ENCODE measurements at places on chromosomes 12 and 14. TPM values are rescaled to one million over a fixed set of nuclear protein-coding genes. Genes with fewer than 3 reads are reported as not detected.
A peak's percentile ranks its signal among the peaks of the same experiment; 100 is the strongest.

The PTPRQ gene
- total RNA-seq: not detected

- DNase-seq: no peak
Measured at GRCh38 chr12:74849801-74850200, 312.2 kb downstream of the ATXN7L3B start.

DNA sequence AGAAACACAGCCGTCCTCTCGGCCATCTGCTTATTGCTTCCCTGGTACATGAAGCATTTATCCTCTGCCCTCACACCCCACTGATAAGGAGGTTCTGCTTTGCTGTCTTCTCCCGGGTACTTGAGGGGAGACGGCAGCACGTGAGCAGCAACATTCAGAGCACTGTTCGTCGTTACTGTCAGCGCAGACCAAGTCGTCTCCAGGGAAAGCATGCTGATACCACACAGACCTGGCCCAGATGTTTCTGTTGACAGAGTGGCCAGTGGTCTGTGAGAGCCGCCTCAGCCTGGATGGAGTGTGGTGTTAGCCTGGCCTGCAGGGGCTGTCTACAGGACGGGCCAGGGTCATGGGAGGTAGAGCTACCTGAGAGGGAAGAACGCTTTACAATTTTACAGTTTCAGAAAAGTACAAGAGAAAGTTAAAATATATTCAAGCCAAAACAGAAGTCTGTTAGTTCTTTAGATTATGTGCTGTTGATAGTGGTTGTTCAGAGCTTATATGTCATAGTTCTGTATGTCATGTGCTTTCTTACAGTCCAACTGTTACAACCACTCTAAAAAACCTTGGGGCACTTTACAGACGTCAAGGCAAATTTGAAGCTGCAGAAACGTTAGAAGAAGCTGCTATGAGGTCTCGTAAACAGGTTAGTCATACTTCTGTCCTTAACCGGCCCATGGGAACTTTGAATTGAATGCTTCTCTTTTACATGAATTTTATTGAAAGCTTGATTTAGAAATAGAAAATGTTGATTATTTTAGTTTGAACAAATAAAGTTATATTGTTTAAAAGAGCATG is 38.2 kb downstream of the XRCC3 start:
- DNase-seq: no peak

The KRT1 gene
- not detected for total RNA-seq

- DNase-seq: no peak
Measured at GRCh38 chr14:65943916-65944410, 531.4 kb downstream of the FUT8 start.

The SLC10A1 gene
- not detected for total RNA-seq

DNA sequence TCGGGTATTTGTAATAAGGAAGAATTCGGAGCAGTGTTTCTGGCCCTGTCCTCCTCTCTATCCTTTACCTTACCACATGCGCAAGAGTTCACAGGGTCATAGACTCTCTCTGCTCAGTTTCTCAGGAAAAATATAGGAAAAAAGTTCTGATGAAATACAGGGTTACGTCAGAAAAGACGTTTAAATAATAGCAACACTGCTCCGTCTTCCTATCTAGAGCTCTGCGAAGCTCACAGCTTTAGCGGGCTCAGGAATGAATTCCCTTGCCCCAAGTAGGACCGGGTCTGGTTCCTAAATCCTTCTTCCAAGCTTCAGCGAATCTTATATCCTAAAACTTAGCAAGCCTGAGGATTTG is 365 bp downstream of the CCDC59 start:
- no peak for DNase-seq

GRCh38 chr12:67998379-67998778 is 9.1 kb downstream of the IFNG-AS1 start:
- DNase-seq: no peak

GRCh38 chr14:54597795-54598443 is 31.0 kb downstream of the SAMD4A start:
- no peak for DNase-seq

The KRT71 gene
- total RNA-seq: not detected

The TMEM119 gene
- not detected for total RNA-seq

DNA sequence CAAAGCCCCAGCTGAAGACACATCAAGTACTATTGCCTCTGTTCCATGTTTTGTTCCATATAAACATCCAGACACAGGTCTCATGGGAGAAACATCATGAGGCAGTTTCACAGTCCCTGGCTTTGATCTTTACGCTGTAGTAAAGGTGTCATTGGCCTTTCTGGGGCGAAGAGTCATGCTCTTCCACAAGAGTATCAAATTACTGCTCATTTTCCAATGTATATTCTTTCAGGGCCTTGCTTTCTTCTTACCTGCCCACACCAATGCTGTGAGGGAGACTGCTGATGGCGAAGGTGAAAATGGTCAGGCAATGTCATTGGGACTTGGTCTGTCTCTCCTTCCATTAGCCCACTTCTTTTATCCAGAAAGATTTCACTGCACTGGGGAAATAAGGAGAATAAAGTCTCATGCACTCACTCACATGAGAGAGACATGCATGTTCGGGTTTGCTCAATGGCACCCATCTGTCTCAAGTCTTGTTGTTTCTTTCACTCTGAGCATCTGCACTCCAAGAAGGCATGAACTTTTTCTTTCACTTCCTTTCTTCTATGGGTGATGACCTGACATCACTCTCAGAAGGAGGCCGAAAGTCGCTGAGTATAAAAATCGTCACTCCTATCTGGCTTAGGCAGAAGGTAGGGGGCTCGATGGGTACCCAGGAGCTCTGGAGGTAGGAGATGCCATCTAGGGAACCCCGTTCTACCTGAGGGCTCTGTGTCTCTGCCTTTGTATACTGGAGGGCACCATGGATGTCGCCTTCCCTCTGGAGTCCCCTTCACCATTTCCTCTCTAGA is 1.3 kb upstream of the JDP2 start:
- peak; percentile 79 for DNase-seq

GRCh38 chr14:54643696-54644176 is 76.8 kb downstream of the SAMD4A start:
- DNase-seq: no peak

The NAB2 gene
- 49.0 TPM for total RNA-seq

DNA sequence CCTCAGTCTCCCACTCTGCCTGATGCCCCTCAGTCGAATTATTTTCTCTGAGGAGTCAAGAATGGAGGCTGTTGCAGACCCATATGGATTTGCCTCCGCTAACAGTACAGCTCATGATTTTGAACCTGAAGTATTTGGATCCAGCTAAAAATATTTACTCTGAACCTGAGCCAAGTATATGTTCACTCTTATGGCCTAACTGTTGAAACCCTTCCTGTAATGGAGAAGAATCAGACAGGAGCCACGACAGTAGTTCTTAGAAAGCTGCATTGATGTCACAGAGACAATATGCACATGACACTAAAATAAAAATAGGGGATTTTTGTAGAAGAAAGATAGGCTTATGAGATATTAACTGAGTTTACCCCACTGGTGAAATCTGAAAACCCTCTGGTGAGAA is 1128.3 kb upstream of the FLRT2 start:
- no peak for DNase-seq

DNA sequence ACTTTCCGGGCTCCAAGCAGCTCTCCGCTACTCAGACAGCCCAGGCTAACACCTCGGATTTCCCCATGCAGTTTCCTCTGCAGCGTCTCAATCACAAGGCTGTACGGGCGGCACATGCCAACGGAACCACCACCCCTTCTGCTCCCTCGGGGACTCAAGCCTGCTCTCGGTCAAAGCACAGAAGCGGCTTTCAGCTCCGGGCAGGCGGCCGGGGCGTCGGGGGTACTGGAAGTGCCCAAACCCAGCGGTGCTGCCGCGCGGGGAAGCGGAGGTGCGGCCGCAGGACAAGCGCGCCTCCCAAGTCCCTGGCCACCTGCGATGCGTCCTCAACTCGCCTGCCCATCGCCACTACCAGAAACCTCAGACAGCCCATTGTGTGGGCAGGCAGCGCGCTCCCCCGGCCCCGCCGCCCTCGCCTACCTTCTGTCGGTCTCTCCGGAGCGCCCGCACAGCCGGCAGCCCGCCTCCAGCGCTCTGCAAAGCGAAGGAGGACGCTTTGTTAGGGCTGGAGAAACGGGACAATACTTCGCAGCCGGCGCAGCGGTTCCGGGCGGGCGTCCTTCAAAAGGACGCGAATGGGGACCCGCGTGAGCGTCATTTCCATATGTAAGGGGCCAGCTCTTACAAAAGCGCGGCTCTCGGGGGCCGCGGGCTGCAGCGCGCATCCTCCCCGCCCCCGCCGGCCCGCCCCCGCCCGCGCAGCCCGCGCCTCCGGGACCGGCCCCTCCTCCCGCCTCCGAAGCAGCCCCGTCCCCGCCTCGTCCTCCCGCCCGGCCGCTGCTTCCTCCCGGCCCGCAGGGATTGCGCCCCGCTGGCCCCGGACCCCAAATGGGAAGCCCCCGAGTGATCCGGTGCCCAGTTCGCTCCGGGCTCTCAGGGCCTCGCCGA is 674 bp downstream of the NIN start:
- peak; percentile 91 for DNase-seq

DNA sequence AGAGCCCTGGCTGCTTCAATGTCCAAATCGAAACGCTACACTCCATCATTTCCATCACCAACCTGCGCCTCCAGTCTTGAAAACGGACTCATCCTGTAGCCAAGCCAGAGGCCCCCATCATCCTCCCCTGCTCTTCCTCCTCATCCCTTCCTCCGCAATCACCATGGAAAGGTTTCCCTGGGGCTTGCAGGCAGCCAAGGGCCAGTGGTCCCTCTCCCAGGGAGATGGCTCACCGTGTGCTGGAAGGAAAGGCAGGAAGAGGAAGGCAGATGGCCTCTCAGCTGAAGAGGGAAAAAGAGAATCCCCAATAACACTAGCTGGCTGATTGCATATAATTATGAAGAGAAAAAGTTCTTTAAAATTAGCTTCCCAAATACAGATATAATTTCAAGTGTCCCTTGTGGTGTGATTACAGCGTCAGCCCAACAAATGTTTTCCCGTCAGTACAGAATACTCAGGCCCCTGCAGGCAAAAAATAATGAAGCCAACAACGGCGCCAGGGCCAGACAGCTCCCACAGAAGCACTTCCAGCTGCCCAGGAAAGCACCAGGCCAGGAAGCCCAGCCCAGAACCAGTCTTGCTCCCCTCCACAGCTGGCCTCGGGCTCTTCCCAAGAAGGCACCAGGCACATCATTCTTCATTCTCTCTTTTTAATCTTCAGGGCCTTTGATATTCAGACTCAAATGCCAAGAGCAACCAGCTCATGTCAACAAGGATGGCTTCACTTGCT is 24.7 kb downstream of the ITPK1 start:
- no peak for DNase-seq

The CLEC12A gene
- total RNA-seq: not detected

DNA sequence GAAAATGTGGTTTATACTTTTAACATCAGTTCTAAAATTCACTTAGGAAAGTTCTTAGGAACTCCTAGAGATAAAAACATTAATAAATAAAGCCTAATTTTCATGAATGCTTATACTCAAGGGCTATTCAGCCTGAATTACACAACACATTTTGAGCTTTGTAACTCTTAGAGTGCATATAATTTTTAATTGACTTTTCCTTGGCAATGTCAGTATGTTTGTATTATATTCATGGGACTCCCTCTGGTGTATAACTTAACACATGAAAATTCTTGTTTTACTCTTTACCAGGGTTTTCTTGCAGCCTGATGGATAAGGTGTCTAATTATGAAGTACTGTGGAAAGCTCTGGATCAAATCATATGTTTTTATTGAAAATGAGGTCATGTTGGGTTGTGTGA is 150.6 kb upstream of the HMGA2 start:
- DNase-seq: no peak

DNA sequence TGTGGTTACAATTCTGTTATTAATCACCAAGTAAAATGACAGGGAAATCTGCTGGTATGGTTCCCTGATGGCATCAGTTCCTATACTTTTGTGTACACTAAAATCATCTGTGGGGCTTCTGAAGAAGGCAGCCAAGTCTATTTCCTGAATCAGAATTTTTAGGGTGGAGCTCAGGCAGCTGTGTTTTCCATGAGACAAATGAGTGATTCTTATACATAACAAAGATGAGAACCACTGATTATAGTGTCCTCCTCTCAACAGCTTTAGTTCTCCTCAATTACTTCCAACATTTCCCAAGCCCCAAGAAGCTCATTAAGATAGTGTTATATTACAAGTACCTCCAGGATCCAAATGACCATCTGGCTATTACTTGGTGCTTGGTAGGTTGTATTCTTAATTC is 64.5 kb upstream of the USP44 start:
- DNase-seq: peak; percentile 14

DNA sequence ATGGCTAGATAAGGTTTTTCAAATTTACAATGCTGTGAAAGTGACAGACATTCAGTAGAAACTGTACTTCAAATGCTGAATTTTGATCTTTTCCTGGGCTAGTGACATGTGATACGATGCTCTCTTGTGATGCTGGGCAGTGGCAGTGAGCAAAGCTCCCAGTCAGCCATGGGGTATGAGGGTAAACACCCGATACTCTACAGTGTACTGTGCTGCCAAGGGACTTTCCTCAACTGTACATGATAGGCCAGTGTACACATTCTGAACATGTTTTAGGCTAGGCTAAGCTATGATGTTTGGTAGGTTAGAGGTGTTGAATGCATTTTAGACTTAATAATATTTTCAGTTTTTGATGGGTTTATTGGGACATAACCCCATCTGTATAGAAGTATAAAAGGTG is 17.6 kb downstream of the MBIP start:
- no peak for DNase-seq

- no peak for DNase-seq
Measured at GRCh38 chr12:11171969-11172675, 1.1 kb downstream of the SMIM10L1 start.

GRCh38 chr12:22781339-22781738 is 156.4 kb downstream of the ETNK1 start:
- no peak for DNase-seq

DNA sequence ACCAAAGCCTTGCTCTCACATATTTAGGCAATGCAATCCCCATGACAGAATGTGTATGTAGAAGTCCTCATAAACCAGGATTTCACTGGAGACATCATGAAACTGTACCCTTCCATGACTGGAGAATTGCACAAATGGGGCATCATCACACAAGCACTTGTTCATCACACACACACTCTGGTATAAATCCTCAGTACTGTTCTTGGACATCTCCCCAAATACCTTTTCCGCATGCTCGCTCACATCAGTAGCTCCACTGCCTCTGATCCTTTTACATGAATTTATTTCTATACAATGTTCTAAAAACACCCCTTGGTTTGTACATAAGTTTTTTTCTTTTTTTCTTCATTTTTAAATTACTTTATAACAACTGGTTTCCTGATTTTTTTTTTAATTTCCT is 3.3 kb upstream of the ING4 start:
- no peak for DNase-seq

DNA sequence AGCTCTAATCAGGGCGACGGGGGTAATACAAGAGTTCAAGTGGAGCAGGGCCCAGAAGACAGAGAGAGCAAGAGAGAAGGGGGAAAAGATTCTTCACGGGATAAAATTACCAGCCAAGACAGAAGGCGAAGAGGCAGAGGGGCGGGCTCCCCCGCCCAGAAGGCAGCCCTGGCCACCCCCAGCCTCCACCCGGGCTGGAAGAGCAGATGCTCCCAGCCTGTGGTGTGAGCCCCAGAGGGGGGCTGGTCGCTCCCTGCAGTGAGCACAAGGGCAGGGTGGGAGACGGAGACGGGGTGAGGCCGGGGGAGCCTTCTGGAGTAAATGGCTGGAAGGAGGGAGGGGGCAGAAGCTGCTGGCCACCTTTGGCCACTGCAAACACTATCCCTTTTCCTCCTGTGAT is 1035.6 kb downstream of the VRK1 start:
- DNase-seq: no peak

- no peak for DNase-seq
Measured at GRCh38 chr12:106058256-106059182, 80.2 kb downstream of the NUAK1 start.

The ENDOU gene
- not detected for total RNA-seq

The SRRM4 gene
- not detected for total RNA-seq

The MYO1H gene
- not detected for total RNA-seq

- no peak for DNase-seq
Measured at GRCh38 chr12:11568155-11568761, 81.2 kb upstream of the ETV6 start.

- no peak for DNase-seq
Measured at GRCh38 chr12:28257411-28257810, 67.2 kb downstream of the CCDC91 start.
